ENCODE measurements at places on chromosomes 1 and 21.

DNA sequence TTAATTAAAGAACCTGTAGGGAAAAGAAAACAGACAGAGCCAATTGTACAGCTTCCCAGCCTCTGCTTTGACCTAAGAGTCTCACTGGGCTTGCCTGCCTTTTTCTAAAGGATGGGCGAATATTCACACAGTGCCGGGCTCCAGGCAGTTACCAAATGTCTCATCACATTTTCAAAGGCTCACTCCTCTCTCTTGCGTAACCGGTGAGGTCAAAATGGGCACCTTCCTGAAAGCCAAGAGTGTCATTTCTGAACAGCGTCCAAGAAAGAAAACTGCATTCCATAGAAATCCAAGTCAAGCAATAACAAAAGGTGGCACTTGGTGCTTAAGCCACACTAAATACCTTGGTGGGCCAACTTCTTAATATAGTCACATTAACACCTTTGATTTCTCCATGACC lies 710 bp upstream of the PALMD start:
- DNase-seq = no peak

DNA sequence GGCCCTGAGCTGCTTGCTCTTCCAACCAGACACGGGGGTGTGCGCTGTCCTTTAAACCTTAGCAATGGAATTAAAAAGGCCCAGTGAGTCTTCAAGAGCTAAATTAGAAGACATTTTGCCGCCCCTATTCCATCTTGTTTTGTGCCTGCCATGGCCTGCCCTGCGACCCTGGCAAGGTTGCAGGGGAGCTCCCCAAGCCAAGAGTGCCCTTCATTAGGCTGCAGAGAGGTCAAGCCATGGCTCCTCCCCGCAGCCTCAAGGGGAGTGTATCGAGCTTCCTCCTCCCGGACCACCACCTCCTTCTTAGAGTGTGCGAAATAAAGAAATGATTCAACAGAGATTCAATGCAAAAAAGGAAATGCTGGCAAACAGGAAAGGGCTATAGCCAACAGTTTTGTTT lies 256.2 kb downstream of the DYRK1A start:
- no peak for DNase-seq

DNA sequence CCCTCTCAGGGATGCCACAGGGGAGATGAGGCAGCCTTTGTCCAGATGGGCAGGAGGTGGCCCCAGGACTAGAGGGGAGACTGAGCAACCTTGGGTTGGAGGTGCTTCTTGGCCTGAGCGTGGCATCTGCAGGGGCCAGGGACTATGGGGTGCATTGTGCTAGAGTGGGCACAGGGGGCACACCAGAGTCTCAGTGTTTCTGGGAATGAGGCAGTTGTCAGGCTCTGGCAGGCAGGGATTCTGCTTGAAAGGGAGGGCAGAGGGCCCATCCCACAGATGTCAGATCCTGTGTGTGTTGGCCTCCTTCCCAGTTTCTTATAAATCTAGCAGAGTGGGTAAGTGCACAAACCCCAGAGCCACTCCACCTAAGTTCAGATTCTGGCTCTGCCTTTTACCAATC lies 13.7 kb downstream of the LGR6 start:
- DNase-seq = no peak

- no peak for DNase-seq
Measured at GRCh38 chr1:939511-940106, 15.9 kb downstream of the SAMD11 start.

DNA sequence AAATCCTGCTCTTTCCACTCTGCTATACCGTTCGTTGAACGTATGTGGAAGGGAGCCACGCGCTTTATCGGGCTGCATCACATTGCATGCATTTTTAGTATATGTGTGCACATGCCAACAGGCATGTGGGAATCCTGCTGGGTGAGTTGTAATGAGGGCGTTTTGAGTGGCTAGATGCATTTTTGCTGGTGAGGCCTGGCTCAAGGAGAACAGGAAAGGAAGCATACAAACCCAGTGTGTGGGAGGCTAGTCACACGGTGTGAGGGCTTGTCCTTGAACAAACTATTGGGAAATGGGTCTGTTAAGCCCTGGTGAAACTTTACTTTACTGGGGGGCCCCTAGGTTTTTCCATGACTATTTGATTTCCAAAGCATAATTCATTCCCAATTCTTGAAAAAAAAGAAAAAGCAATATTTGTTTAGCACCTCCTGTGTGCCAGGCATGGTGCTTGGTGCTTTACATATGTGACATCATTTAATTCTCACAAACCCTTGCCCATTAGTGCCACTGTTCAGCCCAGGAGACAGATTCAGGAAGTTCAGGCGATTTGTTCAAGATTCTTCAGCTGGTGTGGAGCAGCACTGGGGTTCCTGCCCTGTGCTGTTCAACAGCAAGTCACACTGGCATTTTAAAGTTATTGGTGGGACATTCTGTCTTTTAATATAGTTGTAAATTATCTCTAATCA lies 25.6 kb upstream of the JUN start:
- DNase-seq = no peak

DNA sequence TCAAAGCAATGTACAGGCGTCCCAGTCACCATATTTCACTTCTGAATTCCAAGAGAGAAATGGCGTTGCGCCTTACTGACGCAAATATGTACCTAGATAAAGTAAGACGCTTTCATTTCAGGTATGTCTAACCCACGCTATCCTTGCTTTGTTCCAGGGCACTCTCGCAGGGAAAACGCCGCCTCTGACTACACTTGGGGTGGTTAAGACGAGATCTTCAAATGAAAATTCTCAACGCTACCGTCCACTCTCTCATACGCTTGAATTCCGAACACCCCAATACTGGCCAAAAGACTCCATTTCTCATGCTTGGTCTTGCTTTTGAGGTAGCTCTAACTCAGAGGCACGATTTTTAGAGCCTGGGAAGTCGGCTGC lies 736 bp upstream of the ZMPSTE24 start:
- DNase-seq = no peak

GRCh38 chr1:156550346-156550745 lies 22.0 kb downstream of the IQGAP3 start:
- DNase-seq = no peak

GRCh38 chr1:220371324-220371723 lies 99.1 kb upstream of the RAB3GAP2 start:
- DNase-seq = no peak

GRCh38 chr1:22420455-22421053 lies 31.1 kb upstream of the ZBTB40 start:
- peak; percentile 73 for DNase-seq

- DNase-seq = no peak
Measured at GRCh38 chr1:3515774-3516480, 61.5 kb downstream of the ARHGEF16 start.

DNA sequence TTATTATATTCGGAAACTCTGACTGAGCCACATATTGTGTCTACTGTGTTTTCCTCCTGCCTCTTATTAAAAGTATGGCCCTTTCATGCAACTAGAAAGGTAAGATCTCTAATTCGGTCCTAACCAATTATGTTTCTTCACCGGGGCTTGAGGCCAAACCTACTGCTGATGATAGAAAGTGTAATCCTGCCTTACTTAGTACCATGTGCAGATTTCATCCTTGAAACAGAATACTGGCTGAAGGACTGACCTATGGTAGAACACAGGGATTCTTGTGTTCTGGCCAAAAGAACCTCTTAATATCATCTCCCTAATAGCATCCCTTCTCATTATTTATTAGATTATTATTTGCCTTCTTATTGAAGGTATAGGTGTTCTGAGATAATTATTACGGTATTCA lies 72.6 kb downstream of the TOR3A start:
- no peak for DNase-seq

DNA sequence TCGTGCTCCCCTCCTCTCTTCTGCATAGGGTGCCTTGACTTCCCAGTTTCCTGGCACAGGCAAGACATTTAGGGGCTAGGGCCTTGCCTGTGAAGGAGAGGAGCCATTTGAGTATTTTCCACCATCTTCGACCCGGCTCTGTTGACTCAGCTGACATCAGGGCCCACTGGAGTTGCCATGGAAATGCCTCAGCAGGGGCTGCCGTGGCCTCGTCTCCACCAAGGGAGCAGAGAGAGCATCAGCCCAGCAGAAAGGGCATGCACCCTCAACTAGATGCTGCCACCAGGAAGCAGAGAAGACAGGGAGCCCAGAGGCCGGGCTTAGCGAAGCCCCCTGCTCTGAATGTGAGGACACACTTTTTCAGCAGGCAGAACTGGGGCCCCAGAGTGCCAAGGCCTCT lies 101.9 kb upstream of the ACTL8 start:
- no peak for DNase-seq

- no peak for DNase-seq
Measured at GRCh38 chr1:21579791-21580190, 70.6 kb downstream of the ALPL start.

DNA sequence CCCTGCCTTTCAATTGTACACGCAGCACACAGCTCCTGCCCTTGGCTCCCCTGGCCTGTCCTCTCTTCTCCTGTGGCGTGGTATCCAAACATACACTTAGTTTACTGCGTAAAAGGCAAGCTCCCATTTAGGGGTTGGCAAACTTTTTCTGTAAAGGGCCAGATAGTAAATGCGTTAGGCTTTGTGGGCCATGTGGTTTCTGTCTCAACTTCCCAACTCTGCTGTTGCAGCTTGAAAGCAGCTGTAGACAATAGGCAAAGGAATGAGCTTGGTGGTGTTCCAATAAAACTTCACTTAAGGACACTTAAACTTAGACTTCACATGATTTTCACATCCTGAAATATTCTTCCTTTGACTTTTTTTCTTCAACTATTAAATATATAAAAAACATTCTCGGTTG lies 63.3 kb downstream of the RHOU start:
- DNase-seq = no peak

DNA sequence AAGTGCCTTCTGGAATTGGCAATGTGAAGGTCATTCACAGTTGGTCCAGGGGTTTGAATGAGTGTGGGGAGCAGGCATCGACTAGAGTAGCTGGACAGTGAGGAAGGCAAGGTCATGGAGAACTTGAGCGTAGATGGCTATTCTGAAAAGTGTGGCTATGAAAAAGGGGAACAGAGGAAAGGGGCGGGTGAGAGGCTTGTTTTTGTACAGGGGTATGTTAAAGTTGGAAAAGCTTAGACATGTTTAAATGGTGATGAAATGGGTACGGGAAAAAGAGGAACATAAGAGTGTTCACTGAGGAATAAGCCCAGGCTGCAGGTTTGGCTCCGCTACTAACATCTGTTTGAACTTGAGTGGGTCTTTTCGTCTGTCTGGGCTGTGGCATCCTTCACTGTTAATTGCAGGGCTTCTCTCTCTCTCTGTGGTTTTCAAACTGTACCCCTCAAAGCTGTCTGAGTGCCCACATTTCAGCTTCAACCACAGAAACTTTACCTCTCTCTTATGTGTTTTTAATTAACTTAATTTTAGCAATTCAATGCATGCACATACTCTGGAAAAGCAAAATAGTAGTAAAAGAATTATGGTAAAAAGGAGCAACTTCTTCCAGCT lies 70.8 kb upstream of the COA6 start:
- no peak for DNase-seq

DNA sequence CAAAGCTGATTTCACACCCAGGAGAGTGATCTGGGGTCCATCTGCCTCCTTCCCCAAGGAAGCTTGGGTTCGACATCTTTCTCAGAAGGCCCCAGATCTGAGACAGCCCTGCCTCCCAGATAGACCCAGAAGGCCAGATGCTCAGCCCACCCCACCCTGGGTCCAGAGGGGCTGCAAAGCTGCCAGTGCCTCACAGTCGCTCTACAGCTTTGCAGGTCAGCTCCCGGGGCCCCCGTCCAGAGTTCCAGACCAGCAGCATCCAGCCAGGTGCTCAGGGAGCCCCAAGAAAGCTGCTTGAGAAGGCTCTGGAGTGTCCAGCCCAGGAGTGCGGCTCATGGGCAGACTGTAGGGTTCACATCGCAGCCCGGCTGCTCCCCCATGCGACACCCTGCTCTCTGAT lies 142.8 kb upstream of the ARHGEF16 start:
- no peak for DNase-seq

DNA sequence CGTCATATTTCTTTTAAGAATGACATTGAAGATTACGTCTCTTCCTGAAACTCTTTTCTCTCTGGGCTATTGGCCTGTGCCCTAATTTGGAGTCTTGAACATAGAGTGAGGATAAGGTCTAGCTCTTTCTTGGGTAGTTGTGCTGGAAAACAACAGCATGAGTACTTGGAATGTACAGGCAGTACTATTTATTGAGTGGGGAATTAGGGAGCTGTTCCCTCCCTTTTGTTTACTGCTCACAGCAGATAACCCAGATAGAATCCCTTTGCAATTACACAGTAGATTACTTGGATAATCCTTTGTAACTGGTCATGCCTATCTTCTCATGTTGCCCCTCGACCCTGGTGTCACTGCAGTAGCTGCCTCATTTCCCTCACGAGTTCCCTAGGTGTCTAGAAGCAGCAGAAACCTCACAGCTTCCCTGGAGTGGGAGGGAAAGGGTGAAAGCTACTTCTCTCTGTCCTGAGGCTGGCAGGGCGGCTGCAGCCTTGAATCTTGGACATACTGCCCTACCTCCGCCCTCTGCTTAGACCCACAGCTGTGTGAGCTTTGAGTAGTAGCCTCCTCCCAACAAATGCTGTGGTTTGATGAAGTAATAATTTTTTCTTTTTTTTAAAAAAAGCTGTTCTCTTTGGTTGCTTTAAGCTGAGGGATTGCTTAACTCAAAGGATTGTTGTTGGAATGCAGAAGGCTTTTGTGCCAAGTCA lies 70.6 kb downstream of the FGGY start:
- DNase-seq = no peak

DNA sequence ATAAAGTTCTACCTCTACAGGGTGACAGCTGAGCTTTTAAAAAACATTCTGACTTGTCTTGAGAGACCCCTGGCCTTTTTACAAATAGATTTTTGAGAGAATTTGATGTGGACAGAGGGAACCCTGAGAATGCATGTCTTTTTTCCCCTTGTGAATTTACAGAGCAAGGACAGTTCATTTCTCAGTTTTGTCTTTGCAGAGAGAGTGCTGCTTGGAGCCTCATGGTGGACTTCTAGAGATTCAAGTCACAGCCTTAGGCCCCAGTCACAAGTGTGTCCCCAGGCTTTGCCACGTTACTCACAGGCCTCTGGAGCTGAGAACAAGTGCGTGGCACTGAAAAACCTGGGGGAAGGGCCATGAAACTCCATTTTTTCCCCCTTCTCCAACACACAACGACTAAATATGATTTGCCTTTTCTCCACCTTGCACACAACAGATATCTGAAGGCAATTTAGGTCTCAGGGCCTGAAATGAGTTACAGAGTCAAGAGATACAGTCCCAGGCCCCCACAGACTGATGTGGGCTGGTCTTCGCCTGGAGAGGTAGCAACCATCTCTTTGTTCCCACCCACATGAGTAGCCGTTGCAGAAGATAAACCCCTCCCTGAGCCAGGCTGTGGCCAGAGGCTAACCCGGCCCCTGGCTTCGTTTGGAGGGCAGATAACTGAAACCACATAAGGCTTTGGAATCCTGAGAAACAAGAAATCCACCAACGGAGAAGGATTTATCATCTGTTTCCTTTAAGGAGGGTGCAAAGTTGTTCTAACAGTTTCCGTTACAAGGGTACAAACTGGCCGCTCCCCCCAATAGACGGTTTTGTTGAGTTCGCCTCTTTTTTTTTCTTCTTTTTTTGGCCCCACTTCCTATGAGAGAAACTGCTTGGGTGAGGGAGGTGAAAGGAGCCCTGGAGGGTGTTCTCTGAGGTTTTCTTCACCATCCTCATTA lies 1.0 kb upstream of the PIGV start:
- DNase-seq = peak; percentile 63
